ENCODE measurements at places on chromosomes 11 and 22.

- DNase-seq, result no peak
Measured at GRCh38 chr22:28441720-28442263, 237.8 kb downstream of the TTC28 start.

DNA sequence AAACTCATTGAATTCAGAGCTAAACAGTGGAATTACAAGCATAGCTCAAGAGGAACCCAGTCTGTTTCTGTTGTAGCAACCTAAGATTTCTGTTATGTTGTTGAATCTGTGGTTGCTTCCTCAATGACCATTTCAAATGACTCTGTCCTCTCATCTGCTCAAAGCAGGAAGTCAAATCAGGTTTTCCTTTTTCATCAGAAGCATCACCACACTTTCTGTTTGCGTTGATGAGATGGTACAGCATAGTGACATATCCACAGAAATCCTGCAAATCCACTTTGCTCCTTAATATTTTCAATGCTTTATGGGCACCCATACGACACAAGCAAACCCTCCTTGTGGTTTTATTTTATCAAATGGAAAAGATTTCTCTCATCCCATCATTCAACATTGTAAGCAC lies 12.6 kb upstream of the UCP2 start:
- no peak for DNase-seq

DNA sequence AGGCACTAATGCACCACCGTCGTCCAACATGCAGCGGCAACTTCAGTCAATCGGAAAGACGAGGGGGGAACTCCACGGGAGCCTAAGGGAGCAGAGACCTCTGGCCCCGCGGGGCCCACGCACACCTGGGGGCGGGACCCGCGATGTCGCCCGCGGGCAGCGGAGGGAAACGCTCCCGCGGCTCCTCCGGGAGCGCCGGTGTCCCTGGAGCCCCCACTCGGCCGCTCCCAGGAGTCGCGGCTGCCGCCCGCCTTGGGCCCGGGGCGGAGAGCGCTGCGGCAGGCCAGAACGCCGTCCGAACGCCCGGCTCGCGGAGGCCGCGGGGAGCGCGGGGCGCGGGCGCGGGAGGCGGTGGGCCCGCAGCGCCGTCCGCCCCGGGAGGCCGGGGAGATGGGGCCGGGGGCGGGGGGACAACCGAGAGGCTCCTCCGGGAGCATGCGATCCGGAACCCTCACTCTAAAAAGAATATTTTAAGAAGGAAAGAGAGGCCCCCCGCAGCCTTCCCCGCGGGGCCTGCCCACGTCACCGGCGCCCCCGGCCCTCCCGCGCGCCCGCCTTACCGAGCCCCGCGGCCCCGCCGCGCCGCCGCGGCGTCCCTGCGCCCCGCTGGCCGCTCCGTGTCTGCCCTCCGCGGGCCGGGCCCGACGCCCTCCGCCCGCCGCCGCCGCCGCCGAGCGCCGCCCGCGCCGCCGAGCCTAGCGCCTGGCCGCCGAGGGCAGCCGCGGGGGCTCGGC lies 86.6 kb upstream of the ARHGAP32 start:
- no peak for DNase-seq

DNA sequence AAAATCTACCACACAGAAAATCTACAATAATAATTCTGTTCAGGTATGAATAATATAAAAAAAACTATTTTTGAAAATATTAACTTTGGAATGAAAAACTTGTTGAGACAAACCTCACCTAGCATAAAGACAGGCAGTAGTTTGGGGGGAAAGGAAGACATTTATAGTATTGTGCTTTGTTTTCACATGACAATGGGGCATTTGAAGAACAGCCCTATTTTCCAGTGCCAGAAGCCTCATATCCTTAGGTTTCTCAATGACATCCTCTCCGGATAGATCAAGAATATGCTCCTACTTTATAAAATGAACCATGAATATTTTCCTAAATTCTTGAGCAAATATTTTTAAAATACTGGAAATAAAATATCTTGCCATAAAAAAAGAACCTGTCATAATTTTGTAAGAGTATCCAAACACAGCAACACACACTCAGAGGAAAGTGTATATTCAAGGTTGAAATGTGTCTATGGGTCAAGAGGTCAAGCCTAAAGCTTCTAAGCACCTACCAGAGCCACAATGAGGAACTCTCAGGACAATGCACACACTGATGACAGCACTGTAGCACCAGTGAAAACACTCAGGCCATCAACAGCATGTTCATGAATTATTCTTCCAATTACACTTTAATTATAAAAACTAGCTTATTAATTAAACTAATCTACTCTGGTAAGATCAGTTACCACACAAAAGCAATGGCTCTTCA lies 68.7 kb downstream of the MRTFA start:
- no peak for DNase-seq

DNA sequence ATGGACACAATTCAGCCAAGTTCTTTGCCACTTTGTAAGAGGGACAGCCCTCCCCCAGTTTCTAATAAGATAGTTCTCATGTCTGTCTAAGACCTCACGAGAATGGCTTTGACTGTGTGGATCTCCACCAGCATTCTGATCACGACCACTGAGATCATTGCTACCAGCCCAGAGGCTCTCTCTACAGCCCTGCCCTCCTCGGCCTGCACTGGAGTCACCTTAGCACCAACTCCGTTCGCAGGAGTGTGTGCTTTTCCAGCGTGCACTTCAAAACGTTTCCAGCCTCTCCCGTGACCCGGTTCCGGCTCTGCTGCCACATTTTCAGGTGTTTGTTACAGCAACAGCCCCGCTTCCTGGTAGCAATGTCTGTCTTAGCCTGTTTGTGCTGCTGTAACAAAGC lies 26.2 kb downstream of the TSPAN32 start:
- no peak for DNase-seq

- no peak for DNase-seq
Measured at GRCh38 chr11:124481365-124482323, 36.1 kb upstream of the OR8B8 start.

- DNase-seq, result no peak
Measured at GRCh38 chr11:57458410-57459163, 1.7 kb upstream of the RTN4RL2 start.

DNA sequence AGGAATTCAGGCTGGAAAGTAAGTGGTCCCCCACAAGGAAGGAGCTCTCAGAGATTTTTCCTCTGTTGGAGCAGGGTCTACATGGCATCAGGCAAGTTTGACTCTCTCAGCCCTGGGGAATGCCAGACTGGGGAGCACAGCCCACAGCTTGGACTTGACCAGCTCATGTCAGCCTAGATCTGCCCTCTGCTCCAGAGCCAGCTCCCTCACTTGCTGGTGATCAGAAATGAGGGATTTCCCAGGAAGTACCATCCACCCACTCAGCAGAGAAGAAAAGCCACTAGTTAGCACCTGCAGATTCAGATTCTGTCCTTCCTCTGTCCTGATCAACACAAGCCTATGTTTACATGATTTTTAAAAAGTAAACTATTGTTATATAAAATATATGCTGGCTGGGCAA lies 13.0 kb downstream of the TALDO1 start:
- DNase-seq, result no peak

DNA sequence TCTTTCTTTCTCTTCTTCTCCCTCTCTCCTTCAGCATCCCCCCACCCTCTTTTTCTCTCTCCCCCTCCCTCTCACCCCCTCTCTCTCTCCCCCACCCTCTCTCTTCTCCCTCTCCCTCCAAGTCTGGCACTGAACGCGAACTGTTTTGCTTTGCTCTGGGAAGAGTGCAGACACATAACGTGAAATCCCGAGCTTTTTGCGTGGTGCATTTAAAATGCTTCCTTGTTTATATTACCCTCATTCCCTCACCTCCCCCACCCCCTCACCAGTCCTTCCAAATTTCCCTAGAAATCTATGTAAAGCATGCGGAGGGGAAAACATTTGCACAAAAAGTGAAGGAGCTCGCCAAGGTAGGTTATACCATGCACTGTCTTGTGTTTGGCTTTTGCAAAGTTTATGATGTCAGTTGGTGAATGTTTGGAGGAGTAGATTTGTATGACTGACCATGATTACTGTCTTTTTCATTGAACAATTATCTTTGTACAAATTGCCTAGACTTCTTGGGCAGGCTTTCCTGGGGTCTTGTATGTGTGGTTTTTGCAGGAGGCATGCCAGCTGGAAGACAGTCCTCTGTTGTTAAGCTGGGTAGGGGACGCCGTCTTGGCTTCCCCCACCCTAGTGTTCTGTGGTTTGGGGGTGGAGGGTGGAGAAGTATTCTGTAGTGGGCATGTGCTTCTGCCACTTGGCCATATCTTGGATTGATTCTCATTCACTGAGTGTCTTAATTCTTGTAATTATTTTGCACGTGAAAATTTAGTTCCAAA lies 123.7 kb upstream of the HSD17B12 start:
- no peak for DNase-seq

DNA sequence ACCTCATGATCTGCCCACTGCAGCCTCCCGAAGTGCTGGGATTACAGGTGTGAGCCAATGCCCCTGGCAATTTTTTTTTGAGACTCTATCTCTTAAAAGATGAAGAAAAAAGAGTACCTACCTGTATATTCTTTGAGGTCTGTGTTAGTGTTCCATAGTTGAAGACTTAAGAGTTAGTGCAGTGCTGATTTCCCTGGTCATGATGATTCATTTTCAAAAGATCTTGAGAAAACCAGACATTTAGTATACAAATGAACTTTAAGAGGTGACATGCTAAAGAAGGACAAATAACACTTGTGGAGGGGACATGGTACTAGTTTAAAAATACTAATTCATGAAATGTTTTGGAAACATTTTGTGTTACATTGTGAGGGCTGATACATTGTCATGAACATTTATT lies 17.7 kb downstream of the CBL start:
- DNase-seq, result no peak

- no peak for DNase-seq
Measured at GRCh38 chr11:122597511-122597910, 58.0 kb upstream of the UBASH3B start.

GRCh38 chr11:65593518-65594414 lies 1.8 kb downstream of the KCNK7 start:
- DNase-seq, result no peak

- no peak for DNase-seq
Measured at GRCh38 chr11:72327606-72328005, 83.6 kb upstream of the PHOX2A start.

DNA sequence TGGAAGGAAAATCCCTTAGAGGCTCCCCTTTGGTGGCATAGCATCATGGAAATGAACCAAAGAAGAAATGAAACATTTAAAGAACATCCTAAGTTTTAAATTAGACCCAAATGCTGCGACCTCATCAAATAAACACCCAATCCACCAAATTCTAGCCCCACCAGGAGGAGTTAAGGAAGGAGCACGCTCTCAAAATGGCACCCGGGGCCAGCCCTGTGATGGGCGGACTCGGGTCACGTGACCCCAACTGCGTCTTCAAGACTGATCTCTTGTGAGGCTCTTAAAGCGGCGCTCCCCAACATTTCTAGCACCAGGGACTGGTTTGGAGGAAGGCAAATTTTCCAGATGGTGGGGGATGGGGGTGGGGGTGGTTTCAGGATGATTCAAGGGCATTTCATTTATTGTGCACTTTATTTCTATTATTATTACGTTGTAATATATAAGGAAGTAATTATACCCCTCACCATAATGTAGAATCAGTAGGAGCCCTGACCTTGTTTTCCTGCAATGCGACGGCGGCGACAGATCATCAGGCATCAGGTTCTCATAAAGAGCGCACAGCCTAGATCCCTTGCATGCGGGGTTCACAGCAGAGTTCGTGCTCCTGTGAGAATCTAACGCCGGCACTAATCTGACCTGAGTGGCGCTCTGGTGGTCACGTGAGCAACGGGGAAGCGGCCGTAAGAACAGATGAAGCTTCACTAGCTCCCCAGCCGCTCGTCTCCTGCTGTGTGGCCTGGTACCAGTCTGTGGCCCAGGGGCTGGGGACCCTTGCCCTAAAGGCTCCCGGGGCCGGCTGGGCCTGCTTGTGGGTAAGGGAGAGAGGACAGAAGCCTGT lies 90.6 kb upstream of the SLC22A12 start:
- DNase-seq, result no peak

DNA sequence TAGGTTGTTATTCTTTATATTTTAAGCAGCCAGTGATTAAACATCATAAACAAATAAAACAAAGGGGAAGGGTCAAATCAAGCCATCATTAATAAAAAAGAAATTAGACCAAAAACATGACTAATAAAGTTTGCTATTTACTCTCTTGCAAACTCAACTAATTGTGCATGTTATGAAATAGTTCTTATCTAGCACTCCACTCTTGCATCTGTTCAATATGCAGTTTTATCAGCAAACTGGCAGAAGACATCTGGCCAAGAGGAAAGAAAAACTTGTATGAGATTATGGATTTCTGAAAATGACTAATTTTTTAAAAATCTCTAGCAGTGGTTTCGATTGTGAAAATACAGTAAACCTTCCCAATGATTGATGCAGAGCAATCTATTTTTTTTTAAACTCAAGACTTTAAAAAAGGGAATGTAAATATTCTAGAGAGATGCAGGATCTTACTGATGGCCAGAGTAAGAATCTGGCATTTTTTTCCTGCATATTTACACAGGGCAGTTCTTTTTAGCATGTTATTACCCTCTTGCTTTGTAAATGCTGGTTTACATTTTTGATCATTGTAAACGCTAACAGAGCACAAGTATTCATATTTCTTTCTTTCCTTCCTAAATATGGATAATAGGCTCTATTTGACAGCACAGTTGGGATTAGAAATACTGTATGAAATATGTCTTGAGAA lies 83.3 kb downstream of the GRIA4 start:
- DNase-seq, result no peak

DNA sequence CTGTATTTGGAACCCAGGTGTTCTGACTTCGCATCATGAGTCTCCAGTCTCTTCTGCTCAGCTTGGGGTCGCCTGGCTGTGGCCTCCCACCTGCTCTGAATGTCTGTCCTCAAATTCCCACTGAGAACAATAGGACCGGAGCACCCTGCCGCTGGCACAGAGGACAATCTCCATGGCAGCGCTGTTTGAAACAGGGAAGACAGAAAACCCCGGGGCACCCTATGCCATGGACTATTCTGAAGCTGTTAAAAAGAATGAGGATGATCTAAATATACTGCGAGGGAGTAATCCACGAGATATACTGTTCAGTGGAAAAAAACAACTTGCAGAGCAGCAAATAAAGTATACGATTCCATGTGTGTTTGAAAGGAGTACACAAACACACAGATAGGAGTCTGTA lies 415.6 kb upstream of the NARS2 start:
- no peak for DNase-seq

GRCh38 chr11:87444993-87445392 lies 407.3 kb downstream of the TMEM135 start:
- DNase-seq, result no peak

DNA sequence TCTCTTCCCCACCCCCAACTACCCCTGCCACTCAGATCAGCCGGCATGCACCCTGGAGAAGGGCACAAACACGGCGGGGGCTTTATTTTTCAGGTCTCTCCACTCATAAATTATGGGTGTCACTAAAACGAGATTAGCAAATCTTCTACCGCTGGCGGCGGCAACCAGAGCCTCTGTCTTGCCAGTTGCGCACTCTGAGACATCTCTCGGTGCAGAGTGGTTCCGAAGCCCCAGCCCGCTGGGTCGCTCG lies 125.3 kb upstream of the C11orf58 start:
- DNase-seq, result no peak

Data from stimulated activated CD8-positive, alpha-beta memory T cell treated with anti-CD3 and anti-CD28 coated beads, Interleukin-7, amount 100 ng/mL, for 1 hour (primary cell).